Smooth muscle cell of the umbilical artery (primary cell): ENCODE measurements at places on chromosomes 5 and 9. TPM values are rescaled to one million over a fixed set of nuclear protein-coding genes. Genes with fewer than 3 reads are reported as not detected.

The CAMK2A gene
- total RNA-seq: 1.6 and 3.3 TPM in 2 replicates

The SHISAL2B gene
- total RNA-seq: not detected in 2 replicates

The SEPTIN8 gene
- total RNA-seq: 48.7 and 67.4 TPM in 2 replicates

The ANKDD1B gene
- 1.5 and 1.6 TPM in 2 replicates for total RNA-seq

The OBP2B gene
- total RNA-seq: not detected in 2 replicates

The ALDH7A1 gene
- 37.7 and 45.3 TPM in 2 replicates for total RNA-seq

The TRIM7 gene
- total RNA-seq: 0.30 and 0.69 TPM in 2 replicates

The TMEM174 gene
- total RNA-seq: not detected in 2 replicates

The GABRA6 gene
- total RNA-seq: not detected in 2 replicates

The SNCAIP gene
- 2.2 and 13.1 TPM in 2 replicates for total RNA-seq

The ANKRD18B gene
- 6.4 and 35.6 TPM in 2 replicates for total RNA-seq

The OTULINL gene
- total RNA-seq: under 0.01 and 0.14 TPM in 2 replicates

The SPINK13 gene
- total RNA-seq: not detected in 2 replicates
